MG63 (cell line): ENCODE measurements at places on chromosomes 3 and 15.

- no peak for DNase-seq
Observed at GRCh38 chr3:15606434-15606891, 4.9 kb downstream of the BTD start.

- DNase-seq, result peak; percentile 67
Observed at GRCh38 chr3:98901119-98901391, 440 bp downstream of the DCBLD2 start.

GRCh38 chr3:169847896-169848295 lies 21.8 kb downstream of the LRRC31 start:
- DNase-seq, result no peak

- DNase-seq, result no peak
Observed at GRCh38 chr15:44734839-44735481, 1.4 kb upstream of the TRIM69 start.

DNA sequence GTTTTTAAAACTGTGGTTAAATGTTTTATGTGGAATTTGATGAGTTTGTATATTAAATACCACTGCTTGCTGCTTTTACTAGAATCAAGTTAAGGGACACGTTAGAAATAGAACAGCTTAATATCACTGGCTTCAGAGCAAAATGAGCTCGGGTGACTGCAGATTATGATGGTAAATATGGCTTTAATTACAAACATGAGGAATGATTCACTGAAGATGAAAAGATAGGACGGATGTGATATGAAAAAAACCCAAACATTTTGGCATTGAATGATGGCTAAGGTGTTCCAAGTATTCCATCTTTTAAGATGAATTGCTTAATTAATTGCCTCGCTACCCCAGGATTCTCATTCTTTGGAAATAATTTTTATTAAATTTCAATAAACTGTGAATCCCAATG lies 33.7 kb downstream of the SLC24A1 start:
- no peak for DNase-seq

DNA sequence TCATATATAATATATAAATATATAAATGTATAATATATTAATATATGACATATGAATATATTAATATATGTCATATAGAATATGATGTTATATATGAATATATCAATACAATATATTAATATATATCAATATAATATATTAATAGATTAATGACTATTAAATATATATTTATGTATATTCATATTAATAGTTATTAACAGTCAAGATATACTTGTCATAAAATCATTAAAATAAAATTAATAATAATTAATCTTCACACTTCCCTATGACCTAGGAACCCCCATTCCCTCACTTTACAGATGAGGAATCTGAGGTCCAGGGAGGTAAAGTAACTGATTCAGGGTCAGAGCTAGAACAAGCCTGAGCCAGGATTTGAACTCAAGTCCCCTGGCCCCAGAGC lies 70.6 kb upstream of the SLC6A11 start:
- DNase-seq, result no peak
